HTR-8/SVneo (cell line): ENCODE measurements at places on chromosomes 12 and 14.

DNA sequence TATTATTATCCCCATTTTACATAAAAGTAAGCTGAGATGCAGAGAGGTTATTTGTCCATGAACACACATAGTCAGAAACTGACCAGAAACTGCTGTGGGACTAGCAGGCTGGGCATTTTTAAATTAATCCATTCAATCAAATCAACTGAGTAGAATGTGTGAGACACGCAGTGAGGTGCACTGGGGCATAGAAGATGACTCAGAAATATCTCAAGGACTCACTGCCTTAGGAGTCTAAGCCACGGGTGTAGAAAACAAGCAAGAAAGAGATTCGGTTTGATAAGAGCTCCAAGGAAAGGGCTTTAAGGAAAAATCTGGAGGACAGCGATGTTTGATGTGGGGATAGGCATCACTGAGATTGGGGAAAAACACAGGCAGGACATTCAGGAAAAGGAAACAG, 127.8 kb downstream of the ANO2 start:
- DNase-seq = no peak

GRCh38 chr14:65137648-65138307, 35.5 kb upstream of the MAX start:
- DNase-seq = no peak

DNA sequence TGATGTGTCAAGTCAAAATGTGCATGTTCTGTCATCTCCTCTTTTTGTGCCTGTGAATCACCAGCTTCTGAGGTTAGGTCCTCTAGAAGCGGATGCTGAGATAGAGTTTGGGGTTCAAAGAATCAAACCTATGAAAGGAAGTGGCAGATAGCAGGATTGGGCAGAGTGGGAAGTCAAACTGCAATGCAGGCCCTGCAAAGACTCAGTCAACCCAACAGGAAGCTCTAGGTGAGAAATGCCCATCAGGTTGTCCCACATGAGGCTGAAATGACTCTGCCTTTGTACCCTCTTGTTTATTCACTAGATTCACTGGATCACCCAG, 4.5 kb upstream of the MIA2 start:
- DNase-seq = no peak

- no peak for DNase-seq
Measured at GRCh38 chr14:89226801-89227495, 190.1 kb downstream of the FOXN3 start.

- no peak for DNase-seq
Measured at GRCh38 chr12:47811072-47811396, 8.7 kb downstream of the HDAC7 start.
